Adrenal gland (tissue), 19 donors: ENCODE measurements at places on chromosomes 3 and 15. TPM values are rescaled to one million over a fixed set of nuclear protein-coding genes. Genes with fewer than 3 reads are reported as not detected.

DNA sequence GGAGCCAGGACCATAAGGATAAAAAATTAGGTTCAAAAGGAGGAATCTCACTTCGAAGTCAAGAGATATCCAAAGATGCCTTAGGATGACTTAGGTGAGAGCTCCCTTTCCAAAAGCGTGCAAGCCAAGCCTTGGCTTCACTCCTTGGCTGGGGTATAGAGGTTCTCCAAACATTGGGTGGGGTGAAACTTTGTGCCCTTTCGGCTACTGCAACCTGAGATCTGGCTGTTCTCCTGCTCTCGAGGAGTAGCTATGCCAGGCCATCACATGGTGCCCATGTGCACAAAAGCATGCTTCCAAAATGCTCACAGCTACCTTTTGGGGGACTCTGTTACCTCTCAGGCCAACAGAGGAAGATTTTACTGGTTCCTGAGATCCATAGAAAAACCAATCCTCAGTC is 373.8 kb downstream of the EPHB1 start:
- no peak for DNase-seq

DNA sequence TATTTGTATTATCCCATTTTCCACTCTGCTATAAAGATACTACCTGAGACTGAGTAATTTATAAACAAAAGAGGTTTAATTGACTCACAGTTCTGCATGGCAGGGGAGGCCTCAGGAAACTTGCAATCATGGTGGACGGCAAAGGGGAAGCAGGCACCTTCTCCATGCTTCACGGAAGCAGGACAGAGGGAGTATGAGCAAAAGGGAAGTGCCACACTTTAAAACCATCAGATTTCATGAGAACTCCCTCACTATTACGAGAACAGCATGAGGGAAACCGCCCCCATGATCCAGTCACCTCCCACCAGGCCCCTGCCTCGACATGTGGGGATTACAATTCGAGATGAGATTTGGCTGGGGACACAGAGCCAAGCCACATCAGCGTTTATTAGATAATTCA is 172.8 kb downstream of the NR2F2 start:
- DNase-seq: no peak

DNA sequence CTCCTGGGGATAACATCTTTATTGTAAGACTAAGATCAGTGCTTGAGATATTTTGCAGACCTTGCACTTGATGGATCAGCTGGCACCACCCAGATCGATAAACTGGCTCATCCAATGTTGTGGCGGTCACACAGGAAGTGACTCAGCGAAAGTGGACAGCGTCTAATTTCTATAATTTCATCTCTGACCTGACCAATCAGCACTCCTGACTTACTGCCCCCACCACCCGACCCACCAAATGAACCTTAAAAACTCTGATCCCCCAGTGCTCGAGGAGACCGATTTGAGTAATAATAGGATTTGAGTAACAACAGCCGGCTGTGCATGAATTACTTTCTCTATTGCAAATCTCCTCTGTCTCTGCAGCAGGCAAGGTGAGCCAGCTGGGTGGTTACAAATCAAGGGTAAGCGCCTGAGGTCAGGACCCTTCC is 62.7 kb upstream of the RNU6-1 start:
- no peak for DNase-seq

DNA sequence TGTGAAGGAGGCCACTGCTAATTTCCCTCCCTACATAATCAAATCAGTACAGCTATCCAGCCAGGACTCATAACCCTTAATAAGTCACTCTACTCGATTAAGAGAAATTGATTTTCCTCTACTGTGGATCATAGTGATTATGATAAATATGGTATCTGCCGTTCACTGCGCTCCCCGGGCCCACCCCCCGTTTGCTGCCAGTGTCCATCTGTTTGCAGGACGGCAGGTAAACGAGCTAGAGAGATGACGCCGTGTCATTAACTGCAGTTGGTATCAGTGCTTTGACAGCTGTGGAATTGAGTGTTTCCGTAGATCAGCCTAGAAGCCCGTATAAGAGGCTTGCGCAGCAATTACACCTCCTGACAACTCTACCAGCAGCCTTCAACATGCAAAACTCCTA is 94.9 kb downstream of the ROBO2 start:
- no peak for DNase-seq

LYZL4 gene
- polyA plus RNA-seq: not detected

DNA sequence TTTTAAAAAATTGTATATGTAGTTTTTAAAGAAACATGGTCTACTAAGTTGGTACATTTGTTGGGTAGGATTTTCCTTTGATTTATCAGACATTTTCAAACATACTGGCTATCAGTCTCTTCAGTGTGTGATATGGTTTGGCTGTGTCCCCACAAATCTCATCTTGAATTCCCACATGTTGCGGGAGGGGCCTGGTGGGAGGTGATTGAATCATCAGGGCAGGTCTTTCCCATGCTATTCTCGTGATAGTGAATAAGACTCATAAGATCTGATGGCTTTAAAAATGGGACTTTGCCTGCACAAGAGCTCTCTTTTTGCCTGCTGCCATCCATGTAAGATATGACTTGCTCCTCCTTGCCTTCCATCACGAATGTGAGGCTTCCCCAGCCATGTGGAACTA is 121.9 kb downstream of the ABI3BP start:
- DNase-seq: no peak

RPL35A gene
- polyA plus RNA-seq: 944 TPM

DNA sequence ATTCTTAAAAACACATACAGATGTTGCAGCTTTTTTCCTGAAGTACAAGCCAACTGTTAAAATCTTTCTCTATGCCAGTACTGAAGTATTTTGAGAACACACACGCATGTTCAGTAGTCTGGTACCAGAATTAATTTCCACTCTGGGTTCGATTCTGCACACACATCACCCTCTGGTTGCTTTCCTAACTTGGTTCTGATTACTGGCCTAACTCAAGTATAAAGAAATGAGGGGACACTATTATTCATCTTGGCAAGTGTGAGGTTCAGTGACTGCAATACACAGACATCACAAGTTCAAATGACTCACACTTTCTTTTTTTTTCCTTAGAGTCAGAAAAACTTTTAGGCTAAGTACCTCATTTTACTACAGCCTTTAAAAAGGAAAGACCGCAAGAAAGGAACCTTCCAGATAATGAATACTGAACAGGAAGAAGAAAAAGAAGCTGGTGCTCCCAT is 37.4 kb upstream of the LDHAL6B start:
- DNase-seq: no peak

AGBL1 gene
- not detected for polyA plus RNA-seq

XCR1 gene
- polyA plus RNA-seq: 0.08 TPM

GPR27 gene
- polyA plus RNA-seq: 1.6 TPM

DNA sequence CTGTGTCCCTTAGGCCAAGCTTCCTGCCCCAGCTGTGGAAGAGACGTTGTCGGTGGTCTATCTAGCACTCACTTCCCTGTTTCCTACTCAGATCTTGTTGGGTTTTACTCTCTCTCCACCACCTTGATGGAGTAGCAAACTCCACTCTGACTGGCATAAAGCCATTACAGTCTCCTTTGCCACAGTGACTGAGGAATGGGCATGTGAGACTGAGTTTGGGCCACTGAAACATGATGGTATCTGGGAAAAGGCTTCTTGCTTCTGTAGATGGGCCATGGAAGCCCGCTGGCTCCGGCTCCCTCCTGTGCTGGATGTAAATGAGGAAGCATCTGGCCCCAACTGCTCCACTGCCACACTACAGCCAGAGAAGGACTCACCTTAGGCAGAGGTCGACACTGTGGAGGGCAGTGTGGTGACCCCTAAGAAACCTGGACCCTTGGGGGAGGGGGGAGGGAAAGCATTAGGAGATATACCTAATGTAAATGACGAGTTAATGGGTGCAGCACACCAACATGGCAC is 9.4 kb upstream of the CAMK1 start:
- no peak for DNase-seq

DNA sequence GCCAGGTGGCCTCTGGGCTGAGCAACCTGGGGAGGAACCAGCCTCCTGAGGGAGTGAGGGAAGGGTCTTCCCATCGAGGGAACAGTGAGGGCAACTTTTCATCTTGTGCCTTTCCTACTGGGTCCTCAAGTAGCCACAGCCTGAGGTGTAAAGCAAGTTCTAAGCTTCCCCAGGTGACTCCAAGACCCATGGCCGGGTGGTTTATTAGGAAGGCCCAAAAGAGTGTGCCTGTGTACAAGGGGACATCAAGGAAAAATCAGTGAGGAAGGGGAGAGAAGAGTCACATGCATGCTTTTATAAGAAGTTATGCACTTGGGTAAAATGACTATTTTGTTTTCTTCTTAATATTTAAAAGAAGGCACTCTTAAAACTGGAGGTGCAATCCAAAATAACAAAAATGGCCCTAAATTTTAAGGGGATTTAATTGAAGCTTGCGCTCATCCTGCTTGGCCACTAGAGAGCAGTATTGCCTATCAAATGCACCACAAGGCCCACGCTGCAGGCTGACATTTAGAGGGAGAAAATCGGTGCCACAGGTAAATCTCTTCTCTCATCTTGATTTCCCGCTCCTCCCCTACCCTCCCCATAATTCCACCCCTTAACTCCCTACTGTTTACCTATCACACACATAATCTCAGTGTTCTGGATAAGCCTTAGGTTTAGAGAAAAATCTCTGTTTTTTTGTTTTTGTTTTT is 6.7 kb downstream of the NANOGP8 start:
- peak; percentile 33 for DNase-seq

DNA sequence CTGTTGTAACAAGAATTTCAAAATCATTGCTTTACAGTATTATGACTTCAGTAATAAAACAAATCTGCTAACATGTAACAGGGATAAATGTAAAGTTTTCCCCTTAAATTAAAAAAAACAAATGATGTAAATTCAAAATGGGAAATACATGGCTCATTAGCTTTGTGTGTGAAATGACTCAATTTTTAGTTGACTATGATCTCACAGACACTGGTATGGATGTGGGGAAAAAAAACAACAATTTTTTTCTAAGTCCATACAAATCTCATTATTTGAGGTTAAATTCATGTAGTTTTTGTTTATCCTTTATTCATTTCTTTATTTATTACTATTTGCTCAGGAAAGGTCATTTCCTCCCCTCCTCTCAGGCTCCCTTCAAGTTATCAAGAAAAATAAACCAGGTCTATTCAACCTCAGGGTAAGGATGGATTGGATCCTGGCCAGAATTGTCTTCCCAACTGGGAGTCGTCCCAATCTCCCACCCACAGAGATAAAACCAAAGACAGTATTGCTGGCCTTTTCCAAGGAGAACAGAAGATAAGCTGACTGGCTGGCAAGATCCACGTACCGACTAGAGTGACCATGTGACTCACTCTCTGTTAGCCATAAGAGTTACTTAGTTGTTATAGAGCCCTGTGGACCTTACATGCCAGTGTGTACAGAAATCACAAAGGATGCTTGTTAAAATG is 373.3 kb downstream of the GAP43 start:
- no peak for DNase-seq

GRCh38 chr15:52121006-52121405 is 8.4 kb upstream of the BCL2L10 start:
- DNase-seq: no peak

- no peak for DNase-seq
These were observed 13.1 kb downstream of the RASA2 start for GRCh38 chr3:141499965-141500364.

DNA sequence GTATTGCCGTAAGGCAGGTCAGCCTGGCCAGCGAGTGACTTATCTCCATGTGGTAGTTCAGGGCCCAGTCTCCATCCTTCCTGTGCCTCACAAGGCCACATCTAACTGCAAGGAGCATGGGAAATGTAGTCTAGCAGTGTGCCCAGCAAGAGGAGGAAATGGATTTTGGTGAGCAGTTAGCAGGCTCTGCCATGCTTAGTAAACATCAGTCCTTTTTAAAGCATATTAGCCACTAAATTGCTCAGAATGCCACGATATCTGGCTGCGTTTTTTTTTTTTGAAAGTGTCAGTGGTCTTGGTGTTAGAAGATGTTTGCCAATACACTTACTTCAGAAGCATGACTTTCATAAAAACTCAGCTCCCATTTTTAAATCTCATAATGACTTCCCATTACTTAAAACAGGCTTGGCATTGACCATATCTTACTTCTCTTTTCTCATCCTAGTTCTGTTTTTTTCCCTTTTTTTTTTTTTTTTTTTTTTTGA is 470.2 kb upstream of the TPRG1 start:
- no peak for DNase-seq

NR2E3 gene
- polyA plus RNA-seq: 0.22 TPM

DNA sequence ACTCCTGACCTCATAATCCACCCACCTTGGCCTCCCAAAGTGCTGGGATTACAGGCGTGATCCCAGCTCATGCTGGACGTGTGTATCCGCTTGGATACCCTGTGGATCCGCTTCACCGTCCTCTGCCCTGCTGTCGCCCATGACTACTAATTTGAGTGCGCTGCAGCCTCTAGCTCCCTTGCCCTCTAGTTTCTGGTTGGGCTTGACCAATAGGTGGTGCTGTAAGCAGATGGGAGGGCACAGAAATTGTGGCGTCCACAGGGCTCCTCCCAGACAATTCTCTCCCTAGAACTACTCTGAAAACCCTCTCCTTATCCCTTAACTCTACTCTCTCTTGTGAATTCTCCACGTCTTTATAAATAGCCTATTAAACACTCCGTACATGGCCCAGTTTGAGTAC is 36.2 kb downstream of the ZPLD1 start:
- DNase-seq: no peak

DNA sequence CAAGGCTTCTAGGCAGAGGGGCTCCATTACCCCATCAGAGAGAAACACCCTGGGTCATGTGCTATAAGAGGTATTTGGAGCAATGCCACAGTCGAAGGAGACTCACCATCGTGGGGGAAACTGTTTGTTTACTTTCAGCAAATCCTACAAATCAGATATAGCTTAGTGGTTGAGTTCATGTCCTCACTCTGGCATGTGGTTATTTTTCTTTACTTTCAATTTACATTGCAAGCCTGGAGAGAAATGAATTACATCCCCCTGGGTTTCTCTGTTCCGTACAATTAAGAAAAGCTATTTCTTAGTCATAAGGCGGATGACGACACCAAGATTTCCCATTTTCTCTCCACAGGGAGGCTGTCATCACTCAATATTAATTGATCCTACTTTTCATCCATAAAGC is 36.9 kb downstream of the RFTN1 start:
- DNase-seq: no peak

MEX3B gene
- polyA plus RNA-seq: 0.22 TPM

DNA sequence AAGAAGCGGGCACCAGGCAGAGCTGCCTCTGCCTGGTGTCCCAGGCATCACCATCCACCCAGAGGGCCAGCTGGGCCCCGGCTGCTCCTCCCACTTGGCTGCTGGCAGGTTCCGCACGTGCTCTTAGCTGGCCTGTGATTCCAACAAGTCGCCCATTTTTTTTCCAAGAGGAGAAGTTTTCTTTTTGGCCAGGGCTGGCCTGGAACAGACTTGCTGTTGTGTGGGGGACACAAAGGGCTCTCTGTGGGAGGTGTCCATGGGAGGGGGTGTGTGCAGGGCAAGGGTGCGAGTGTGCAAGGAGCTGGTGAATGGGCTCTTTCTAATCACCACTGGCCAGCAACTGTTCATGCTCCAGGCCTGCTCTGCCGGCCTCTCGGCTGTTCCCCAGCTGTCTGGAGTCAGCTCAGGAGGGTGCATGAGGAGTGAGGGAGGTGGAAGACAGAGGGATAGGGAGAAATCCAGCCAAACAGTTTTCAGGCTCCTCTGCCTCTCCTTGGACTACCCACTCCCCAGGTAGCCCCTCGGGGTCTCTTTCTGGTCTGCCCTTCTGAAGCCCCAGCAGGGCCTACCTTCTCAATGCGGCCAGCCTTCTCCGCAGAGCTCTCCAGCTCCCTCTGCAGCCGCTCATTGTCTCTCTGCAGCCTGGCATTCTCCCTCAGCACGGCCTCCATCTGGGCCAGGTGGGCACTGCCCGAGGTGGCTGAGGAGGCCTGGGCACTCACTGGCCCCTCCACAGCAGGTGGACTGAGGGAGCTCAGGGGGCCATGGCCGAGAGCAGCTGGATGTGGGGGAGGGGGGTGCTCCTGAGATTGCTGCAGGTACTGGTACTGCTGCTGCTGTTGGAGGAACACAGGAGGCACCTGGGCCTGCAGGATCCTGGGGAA is 7.1 kb downstream of the AMOTL2 start:
- DNase-seq: no peak
